ENCODE measurements at places on chromosomes 16 and 17.

GRCh38 chr16:23353440-23353839, 51.3 kb downstream of the SCNN1B start:
- DNase-seq, result no peak

GRCh38 chr16:56753410-56753809, 23.5 kb downstream of the NUP93 start:
- peak; percentile 52 for DNase-seq

- DNase-seq, result peak; percentile 64
These were observed 29.5 kb upstream of the ULK2 start for GRCh38 chr17:19897090-19897837.

DNA sequence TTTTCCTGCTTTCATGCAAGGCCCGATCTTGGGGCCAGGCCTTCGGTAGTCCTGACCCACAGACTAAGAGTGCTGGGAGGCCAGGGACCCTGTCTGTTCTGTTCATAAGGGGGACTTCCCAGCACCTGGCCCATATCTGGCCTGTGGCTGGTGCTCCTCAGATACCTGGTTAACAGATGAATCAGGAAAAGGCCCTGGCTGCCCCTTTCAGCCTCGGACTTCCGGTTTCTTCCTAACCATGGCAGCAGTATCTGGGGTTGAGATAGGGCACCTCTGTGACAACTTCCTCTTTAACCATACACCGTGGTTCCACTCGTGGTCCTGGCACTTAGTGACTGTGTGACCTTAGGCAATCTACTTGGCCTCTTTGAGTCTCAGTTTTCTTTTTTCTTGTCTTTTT, 18.4 kb downstream of the PLCG2 start:
- no peak for DNase-seq

DNA sequence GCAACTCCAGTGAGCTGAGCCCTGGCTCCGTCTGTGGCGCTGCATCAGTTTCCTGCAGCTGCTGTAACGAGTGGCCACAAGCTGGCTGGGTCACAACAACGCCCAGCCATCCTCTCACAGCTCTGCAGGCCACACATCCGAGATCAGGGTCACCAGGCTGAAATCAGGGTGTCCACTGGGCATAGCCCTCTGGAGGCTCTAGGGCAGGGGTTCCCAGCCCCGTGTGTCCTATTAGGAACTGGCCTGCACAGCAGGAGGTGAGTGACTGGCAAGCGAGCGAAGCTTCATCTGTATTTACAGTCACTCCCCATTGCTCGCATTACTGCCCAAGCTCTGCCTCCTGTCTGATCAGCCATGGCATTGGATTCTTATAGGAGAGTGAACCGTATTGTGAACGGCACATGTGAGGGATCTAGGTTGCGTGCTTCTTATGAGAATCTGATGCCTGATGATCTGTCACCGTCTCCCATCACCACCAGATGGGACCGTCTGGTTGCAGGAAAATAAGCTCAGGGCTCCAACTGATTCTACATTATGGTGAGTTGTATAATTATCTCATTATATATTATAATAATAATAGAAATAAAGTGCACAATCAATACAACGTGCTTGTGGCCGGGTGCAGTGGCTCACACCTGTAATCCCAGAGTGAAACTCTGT, 176.5 kb downstream of the SEC14L1 start:
- no peak for DNase-seq

DNA sequence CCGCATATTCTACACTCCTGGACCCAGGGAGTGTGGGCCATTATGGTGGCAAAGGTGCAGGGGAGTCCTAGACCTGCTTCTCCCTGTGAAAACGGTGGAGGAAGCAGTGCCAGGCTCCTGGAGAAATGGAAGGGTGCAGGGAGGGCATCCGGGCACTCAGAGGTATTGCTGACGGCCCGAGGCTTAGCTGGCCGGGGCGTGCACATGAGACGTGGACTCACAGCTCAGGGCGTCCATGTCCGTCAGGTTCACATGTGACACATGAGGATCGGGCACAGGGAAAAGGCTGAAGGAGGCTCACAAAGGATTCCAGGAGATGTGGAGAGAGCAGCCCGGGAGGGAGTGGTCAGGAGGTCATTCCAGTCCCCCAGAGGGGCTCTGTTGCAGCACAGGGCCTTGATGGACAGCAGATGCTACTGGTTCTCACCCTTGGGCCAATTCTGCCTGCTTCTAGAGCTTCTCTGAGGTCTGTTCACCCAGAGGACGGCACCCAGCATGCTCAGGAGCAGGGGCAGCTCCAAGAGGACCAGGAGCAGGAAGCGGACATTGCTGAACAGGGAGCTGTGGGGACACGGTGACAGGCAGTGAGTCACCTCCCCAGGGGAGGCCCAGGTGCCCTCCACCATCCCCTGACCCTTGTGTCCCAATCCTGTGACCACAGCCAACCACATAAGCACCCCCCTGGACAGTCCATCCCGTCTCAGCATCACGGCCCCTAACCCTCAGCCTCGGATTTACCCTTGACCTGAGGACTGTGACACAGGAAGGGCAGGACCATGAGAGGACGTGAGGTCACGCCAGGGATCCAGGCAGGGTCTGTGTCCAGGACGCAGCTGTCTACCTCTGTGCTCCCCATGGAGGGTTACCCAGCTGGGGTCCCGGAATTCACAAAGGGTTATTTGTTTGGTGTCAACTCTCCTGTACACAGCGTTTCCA, 4.5 kb downstream of the CD300C start:
- DNase-seq, result no peak

DNA sequence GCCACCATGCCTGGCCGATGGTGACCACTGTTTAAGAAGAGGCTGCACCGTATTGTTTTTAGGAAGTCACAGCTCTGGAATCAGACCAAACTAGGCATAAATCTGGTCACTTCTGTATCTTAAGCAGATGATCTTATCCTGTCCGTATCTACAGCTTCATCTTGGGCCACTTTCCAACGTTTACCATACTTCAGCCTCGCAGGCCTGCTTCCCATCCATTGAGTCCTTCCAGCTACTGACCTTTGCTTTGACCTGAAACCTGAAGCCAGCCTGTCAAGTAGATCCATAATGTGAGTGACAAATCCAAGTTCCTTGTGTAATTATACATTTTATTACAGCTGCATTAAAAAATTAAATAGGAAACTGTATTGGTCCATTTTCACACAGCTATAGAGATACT, 1033.0 kb downstream of the CDH11 start:
- DNase-seq, result no peak

DNA sequence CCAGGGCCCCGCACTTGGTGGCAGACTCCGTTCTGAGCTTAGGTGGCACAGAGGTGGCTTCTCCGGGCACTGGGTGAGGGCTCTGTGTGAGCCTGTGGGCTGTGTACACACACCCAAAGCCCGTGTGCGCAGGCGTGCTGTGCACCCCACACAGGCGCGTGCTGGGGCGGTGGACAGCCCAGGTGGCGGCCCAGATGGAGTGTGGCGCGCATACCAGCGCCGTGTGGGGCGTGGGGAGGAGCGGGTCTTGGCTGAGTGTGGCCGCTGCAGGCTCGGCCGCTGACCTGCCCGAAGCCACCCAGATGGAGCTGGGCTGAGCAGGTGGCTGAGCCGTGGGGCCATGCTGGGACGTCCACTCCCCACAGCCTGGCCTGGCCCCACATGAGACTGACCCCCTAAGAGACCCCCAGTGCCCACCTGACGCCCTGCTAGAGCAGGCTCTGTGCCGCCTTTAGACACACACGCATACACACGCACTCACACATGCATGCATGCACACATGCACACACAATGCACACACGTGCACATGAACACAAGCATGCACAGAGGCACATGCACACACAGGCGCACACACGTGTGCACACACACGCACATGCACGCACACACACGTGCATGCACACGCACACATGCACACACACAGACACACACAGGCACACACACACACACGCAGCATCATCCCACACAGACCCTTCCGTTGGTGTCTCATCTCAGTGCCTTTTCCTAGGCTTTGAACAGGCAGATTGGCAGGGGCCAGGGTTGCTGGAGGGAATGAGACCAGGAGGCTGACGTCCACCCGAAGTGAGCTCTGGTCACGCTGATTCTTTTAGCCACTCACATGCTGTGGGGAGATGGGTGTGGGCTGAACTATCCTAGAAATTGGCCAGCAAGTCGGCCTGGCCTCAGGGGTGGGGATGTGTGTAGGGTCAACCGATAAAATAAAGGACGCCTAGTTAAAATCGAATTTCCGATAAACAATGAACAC, 2.1 kb downstream of the PRR35 start:
- DNase-seq, result no peak

GRCh38 chr17:14198013-14198412, 38.6 kb downstream of the CDRT15 start:
- DNase-seq, result no peak

GRCh38 chr16:67865318-67865717, 7.5 kb upstream of the EDC4 start:
- peak; percentile 61 for DNase-seq

DNA sequence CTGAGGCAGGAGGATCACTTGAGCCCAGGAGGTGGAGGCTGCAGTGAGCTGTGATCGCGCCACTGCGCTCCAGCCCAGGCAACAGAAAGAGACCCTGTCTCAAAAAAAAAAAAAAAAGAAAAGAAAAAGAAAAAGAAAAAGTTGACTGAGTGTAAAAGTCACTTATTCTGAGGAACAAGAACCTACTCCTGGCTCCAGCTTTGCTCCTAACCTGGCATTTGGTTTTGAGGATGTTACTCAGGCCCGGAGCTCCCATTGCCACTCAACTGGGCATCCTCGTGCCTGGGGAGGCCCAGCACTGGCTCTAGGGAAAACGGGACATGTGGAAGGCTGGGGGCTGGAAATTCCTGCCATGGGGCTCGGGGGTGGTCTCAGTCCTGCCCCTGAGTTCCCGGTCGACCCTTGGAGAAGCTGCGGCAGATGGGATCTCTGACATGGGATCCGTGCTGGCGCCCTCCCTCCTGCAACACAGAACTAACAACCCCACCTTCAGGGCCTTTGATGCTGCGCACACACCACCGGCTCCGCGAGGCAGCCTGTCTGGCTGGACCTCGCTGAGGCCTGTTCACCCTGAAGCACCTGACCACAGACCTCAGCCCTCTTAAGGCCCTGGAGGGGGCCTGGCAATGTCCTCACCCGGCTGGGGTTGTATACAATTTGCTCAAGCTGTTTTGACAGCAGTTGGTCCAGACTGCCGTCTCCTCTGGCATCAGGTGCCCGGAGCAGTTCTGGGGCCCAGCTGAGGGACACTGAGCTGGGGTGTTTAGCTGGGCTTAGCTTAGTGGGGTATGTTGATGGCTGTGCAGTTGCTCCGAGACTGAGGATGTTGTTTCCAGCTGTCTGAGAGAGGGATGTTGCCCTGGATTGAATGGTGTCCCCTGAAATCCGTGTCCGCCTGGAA, 12.3 kb downstream of the CD7 start:
- no peak for DNase-seq

GRCh38 chr16:57071831-57072582, 20.4 kb upstream of the CPNE2 start:
- DNase-seq, result peak; percentile 56

DNA sequence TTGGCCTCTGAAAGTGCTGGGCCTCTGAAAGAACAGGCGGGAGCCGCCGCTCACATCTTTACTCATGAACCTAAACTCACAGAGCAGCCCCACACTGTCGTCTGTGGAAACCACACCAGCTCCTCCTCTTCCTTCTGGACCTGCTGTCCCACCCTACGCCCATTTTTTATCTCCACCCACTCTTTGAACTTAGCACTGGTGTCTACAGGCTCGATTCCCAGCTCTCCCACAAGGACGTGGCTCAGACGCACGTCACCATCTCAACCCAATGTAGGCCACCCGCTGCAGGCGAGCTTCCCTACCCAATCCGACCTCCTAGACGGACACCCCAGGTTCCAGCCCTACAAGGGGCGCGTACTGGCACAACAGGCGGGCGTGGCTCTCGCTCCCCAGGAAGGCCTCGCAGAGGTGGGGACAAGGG, 62.2 kb downstream of the NXN start:
- peak; percentile 73 for DNase-seq

- DNase-seq, result peak; percentile 4
These were observed 21.4 kb downstream of the GRIN2C start for GRCh38 chr17:74838274-74838673.

- no peak for DNase-seq
These were observed 29.5 kb downstream of the TNFRSF13B start for GRCh38 chr17:16942141-16943031.

DNA sequence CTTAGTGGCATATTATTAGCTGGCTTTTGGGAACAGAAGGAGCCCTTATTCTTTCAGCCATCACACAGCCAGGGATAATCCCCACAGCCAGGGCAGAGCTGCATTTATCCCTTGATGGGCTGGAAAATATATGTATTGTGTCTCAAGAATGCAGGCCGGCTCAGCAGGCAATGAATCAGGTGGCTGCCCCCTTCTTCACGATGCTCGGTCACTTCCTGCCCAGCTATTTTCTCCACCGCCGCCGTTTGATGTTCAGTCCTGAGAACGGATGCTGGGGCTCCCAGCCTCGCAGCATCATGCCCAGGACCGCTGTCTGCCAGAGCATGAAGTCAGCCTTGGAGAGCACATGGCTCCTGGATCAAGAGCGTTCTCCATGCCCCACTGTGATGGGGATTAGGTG, 4.3 kb upstream of the MYH3 start:
- DNase-seq, result no peak

GRCh38 chr16:1351582-1352362, at the start of the genes GNPTG and TSR3:
TSS of gene GNPTG (plus strand) at chr16:1351931. CDS start at chr16:1351966, 35 bp downstream.
TSS of gene TSR3 (minus strand) at chr16:1351878. CDS start at chr16:1351804, 74 bp downstream.
- DNase-seq, result peak; percentile 85

- DNase-seq, result peak; percentile 55
These were observed 10.5 kb upstream of the SALL1 start for GRCh38 chr16:51161440-51162195.

GRCh38 chr16:87764600-87765472, 950 bp downstream of the KLHDC4 start:
- DNase-seq, result no peak

- DNase-seq, result no peak
These were observed 1.1 kb downstream of the ST6GALNAC2 start for GRCh38 chr17:76584427-76585032.

DNA sequence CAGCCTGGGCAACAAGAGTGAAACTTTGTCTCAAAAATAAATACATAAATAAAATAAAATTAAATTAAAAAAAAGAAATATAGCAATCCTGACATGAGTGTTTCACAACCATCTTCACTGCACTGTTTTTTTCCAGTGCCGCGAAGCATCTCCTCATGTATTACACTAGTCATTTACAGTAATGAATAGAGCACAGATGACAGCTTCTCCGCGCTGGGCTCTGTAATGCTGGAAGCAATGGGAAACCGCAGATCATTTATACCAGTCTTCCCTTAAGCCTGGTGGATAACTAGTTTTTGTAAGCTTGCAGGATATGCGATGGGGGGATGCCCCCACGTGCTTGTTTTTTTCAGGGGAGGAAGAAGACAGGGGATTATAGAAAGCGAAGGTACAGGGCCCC, 86.9 kb downstream of the MYH13 start:
- no peak for DNase-seq

Data from fibroblast of mammary gland (primary cell).